Stimulated activated CD4-positive, alpha-beta T cell treated with anti-CD3 and anti-CD28 coated beads, Interleukin-4, amount 100 ng/mL, for 1 hour (primary cell): ENCODE measurements at places on chromosomes 13 and 19.
A peak's percentile ranks its signal among the peaks of the same experiment; 100 is the strongest.

- DNase-seq: no peak
Measured at GRCh38 chr19:42316223-42317211, 3.4 kb downstream of the TMEM145 start.

GRCh38 chr19:51370230-51370629 lies 1.4 kb upstream of the CLDND2 start:
- no peak for DNase-seq

- no peak for DNase-seq
Measured at GRCh38 chr13:93226623-93227279, at the start of gene GPC6. Gene GPC6, plus strand, starts transcription at chr13:93226807.

DNA sequence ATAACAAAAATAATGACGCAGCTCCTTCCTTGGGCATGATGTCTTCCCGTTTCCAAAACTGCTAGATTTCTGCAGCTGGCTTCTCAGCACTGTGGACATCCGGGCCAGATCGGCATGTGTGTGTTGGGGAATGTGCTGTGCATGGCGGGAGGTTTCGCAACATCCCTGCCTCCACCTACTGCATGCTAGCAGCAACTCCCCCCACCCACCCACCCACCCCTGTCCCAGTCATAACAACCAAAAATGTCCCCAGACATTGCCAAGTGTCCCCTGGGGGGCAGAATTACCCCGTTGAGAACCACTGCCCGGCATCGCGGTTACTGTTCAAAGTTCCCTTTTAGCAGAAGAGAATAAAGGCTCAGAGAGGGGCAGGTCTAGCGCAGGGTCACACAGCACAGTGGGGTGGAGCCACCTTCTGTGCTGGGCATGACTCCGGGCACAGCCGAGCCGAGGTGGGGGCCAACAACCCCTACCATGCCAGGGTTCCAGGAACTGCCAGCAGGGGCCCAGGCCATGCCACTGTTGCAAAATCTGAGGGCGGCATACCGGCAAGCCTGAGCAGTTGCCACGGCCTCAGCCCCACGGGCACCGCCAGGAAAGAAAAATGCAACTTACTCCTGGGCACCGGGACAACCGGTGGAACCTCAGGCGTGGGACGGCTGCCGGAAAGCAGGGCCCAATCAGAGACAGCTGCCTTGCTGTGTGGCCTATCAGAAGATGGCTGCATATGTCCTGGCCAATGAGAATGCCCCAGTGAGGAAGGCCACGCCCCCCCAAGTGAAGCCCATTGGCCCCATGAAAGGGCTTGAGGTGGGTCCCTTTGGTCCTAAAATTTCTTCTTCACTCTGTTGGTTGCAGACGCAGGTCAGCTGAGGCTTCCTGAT lies 22.5 kb upstream of the NFIC start:
- DNase-seq: peak; percentile 41

- no peak for DNase-seq
Measured at GRCh38 chr13:32632343-32632909, 46.2 kb downstream of the PDS5B start.

DNA sequence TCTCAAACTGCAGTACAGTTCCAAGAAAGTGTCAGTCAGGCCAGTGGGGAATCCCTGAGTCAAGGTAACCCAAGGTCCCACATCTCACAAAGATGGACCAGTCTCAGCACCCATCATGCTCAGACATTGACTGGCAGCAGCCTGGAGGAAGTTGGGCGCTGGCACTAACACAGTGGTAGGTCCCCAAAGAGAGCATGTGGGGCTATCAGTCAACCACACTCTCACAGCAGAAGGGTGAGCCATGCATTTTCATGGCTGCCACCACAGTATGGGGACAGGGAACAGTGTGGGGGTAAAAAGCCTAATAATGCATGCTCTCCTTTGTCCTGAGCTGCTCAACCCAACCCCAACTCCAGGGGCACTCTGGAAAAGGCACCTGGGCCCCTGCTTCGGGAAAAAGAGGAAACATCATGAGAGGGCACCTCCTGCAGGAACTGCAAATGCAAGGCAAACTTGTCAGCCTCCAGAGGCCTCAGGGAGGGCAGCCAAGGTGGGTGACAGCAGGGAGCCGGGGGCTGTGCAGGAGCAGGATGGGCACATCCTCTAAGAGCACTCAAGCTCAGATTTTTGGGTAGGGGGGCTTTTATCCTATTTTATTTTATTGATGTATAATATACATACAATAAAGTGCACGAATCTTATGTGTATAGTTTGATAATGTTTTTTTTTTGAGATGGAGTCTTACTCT lies 9.5 kb upstream of the PLEKHF1 start:
- no peak for DNase-seq

- no peak for DNase-seq
Measured at GRCh38 chr13:98103942-98104880, 38.7 kb upstream of the FARP1 start.

DNA sequence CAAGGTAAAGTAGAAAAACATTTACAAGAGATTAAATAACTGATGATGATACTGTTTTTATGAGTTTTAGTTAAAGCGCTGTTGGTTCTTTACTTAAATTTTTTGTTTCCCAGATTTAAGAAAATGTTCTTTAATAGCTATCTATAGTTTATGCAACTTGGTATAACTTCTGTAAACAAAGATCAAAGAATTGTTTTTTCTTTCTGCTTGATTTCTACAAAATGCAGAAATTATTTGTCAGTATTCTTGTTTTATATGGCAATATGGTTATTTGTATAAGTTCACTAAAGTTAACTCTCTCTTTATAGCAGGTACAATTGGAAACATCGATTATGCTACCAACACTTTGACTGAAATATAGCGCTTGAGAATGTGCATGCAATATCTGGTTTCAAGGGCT lies 2465.1 kb upstream of the PCDH20 start:
- DNase-seq: no peak

DNA sequence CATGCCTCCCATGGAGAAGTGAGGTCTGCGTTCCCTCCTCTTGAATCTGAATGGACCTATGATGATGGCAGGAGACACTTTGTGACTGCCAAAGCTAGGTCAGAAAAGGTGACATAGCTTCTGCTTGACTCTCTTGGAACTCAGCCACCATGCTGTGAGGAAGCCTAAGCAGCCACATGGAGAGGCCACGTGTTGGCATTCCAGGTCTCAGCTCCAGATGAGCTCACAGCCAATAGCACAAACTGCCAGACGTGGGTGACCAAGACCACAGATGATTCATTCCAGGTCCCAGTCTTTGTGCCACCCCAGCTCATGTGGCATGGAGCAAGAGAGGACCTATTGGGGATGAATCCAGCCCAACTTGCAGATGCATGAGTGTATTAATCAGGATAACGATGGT lies 8.7 kb upstream of the GGACT start:
- DNase-seq: no peak

DNA sequence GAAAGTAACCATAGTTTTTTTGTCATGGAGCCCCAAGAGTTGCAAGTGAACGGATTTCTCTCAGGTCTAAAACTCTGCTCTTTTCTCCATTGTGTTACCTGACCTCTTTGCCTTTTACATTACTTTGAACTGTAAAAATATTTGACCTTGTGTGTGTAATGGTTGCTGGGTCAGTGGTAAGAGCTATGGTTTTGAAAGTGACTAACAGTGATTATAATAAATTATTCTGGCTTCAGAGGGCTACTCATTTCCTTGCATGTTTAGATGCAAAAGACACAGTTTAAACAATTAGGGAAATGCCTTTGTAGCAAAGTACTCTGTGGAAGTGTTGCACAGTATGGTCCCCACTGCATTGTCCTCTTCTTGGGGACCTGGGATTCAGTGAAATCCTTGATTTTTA lies 29.3 kb upstream of the PSG8 start:
- no peak for DNase-seq

DNA sequence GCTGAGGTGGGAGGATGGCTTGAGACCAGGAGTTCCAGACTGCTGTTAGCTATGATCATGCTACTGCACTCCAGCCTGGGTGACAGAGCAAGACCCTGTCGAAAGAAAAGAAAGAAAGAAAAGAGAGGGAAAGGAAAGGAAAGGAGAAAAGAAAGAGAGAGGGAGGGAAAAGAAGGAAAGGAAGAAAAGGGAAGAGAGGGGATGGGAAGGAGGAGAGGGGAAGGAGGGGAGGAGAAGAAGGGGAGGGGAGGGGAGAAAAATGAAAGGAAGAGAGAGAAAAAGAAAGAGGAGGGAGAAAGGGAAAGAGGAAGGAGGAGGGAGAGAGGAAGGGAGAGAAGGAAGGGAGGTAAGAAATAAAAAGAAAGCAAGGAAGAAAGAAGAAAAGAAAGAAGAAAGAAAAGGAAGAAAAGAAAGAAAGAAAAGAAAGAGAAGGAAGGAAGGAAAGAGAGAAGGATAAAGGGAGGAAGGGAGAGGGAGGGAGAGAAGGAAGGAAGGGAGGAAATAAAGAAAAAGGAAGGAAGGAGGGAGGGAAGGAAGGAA lies 44.1 kb downstream of the INSR start:
- no peak for DNase-seq

GRCh38 chr13:40141859-40142555 lies 486.5 kb downstream of the COG6 start:
- DNase-seq: no peak

- DNase-seq: no peak
Measured at GRCh38 chr13:98599502-98600328, 22.8 kb upstream of the STK24 start.

GRCh38 chr13:101455863-101456262 lies 3.4 kb downstream of the ITGBL1 start:
- DNase-seq: no peak

DNA sequence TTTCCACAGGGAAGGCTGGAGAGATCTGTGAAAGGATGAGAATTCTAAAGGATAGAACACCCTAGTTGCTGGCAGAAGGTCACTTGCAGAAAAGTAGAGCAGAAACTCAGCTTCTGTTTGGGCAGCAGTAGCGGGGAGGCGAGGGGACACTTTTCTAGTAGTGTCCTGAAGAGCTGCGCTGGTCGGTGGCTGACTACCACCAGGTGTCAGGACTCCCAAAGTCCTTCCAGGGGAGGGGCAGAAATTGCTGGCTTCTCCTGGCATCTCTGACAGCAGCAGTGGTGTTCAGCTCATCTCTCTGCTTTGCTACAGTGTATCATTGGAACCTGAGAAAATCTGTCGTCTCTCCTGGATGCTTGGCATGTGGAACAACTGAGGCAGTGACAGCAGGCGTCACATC lies 120.9 kb downstream of the ZDHHC20 start:
- DNase-seq: no peak

GRCh38 chr13:72757792-72758535 lies 23.7 kb downstream of the DIS3 start:
- no peak for DNase-seq

DNA sequence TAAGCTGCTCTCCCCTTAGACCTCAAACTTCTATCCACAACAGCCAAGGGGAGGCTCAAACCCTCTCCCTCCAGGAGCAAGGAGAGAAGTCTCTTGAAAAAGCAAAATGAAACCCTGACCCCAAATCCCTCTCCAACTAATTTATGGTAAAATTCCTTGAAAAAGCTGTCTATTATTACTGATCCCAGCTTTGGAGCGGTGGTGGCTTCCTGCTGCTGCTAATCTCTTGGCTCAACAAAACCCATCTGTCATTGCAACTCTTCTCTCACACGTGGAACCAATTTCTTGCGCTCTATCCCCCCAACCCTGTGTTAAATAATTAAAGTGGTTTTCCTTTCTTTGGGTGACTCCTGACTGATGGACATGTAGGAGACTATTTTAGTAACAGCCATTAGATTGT lies 64.1 kb upstream of the OXGR1 start:
- DNase-seq: no peak

DNA sequence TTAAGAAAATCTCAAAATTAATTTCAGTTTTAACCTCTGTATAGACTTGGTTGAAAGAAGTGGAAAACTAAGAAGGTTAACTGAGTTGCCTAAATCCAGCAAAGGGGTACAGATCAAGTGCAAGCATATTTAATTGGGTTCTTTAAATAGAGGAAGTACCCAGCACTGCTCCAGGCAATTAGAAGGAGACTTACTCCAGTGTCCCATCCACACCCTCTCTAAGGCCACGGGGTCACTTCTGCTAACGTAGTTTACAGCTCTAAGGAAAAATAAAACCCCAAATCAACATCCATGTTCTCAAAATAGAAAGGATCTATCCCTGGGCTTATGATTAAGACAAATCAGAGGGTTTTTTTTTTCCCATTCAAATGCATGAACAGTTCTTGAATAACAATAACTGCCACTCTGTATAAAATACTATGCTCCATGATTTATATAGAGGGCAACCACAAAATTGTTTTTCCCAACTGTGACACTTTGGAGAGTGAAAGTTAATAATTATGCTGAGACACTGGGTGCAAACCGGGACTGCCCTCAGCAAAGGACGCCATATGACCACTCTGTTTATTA lies 4.6 kb downstream of the FRY start:
- no peak for DNase-seq

- no peak for DNase-seq
Measured at GRCh38 chr13:29421118-29421517, 174.4 kb downstream of the SLC7A1 start.

DNA sequence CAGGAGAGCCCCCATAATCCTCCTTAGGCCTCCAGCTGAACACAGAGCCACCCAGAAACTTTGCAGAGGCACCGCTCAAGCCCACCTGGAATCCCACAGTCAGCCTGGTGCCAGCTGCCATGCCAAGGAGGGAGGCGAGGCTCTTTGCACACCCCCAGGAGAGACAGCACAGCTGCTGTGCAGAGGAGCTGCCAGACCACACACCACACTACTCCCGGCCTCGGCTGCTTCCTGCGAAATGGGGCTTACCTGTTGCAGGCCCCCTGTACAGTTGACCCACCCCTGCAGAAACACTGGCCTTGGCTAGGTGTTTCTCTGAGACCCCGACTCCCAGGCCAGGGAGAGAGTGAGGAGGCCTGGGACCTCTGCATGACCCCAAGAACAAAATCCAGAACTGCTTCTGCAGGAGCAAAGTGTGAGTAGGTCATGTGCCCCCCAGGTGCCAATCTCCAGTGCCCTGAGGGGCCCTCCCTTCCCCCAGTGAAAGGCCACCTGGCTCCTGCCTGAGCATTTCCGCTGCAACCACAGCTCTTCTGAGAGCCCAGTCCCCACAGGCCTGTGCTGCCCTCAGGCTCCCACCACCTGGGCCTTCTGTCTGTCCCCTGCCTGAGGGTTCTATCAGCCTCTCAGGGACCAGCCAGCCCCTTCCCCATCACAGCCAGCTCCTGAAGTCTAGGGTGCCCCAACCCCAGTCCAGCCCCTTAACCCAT lies 580.4 kb downstream of the UQCRFS1 start:
- DNase-seq: no peak

- DNase-seq: no peak
Measured at GRCh38 chr13:42327725-42328124, 55.8 kb downstream of the AKAP11 start.

DNA sequence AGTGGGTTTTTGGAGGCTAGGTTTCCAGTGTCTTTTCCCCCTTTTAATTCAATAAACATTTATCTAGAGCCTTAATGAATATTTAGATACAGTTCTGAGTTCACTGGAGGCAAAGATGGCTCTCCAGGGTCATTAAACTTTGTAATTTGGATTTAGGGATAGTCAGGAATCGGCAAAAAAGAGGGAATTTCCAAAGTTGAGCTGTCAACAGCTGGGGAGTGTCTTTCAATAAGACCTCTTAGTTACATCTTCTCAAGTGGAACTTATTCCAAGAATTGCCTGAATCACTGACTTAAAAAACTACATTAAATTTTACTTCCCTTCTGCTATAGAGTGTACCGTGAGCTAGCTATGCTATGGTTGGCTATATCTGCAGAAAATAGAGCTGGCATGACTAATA lies 2.0 kb downstream of the LRCH1 start:
- no peak for DNase-seq

- no peak for DNase-seq
Measured at GRCh38 chr13:20197361-20197834, 4.7 kb upstream of the GJB2 start.
